Stimulated activated CD4-positive, alpha-beta T cell treated with anti-CD3 and anti-CD28 coated beads, Interleukin-2, amount 100 ng/mL, for 4 hours (primary cell): ENCODE measurements at places on chromosomes 4 and X.
A peak's percentile ranks its signal among the peaks of the same experiment; 100 is the strongest.

DNA sequence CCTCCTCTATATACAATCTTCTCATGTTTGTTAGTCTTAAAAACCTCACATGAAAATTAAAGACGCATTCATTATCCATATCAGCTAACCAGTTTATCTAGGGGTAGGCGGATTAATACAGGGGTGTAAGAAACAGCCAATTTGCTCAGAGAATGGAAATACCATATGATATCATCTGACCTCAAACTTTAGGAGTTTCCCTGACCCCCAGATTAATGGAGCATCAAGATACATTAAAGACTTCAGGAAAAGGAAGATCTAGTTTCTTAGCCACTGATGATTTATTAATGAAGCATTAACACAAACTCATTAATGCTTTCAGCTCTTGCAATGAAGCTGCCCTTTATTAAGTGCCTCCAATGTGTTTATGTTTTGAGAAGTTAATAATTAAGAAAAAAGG lies 67.5 kb downstream of the CAMK2D start:
- no peak for DNase-seq

- no peak for DNase-seq
Observed at GRCh38 chrX:40258909-40259308, 161.2 kb upstream of the BCOR start.

- no peak for DNase-seq
Observed at GRCh38 chrX:151713849-151714248, 2.0 kb upstream of the FATE1 start.

GRCh38 chr4:14977830-14978229 lies 24.5 kb upstream of the CPEB2 start:
- no peak for DNase-seq

- no peak for DNase-seq
Observed at GRCh38 chr4:108849611-108850168, 86.8 kb upstream of the ETNPPL start.

- no peak for DNase-seq
Observed at GRCh38 chr4:37169956-37170355, 74.6 kb upstream of the NWD2 start.

DNA sequence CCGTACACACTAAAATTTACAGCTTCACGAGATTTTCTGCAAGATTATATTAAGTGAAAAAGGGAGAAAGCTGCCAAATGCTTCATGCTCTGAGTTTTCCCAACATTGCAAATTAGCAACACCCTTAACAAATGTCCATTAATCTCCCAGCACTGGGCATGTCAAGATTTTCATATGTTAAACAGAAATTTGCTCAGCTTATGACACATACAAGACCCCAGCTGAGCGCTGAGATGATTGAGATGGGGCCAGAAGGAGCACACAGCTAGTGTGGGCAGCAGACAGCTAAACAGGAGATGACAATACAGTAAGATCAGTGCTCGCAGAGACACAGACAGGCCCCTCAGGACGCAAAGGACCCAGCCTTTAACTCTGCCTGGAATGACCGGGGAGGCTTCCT lies 208.8 kb downstream of the STK32B start:
- DNase-seq, result no peak

DNA sequence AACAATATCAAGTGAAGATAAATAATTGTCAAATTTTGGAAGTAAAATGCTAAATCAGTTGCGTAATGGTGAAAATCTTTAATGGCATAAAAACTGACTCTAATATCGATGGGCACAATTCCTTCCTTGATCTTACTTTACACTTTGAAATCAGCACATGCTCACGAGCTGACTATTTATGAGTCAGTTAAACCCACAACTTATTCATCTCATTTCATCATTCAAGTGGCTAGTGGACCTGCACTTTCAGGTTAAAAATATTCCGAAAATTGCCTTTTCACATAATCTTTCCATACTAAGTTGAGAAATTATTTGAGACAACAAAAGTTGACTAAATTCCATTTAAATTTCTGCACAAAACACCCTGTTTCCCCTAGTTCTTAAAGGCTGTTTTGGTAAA lies 582.1 kb upstream of the TENM3 start:
- no peak for DNase-seq

DNA sequence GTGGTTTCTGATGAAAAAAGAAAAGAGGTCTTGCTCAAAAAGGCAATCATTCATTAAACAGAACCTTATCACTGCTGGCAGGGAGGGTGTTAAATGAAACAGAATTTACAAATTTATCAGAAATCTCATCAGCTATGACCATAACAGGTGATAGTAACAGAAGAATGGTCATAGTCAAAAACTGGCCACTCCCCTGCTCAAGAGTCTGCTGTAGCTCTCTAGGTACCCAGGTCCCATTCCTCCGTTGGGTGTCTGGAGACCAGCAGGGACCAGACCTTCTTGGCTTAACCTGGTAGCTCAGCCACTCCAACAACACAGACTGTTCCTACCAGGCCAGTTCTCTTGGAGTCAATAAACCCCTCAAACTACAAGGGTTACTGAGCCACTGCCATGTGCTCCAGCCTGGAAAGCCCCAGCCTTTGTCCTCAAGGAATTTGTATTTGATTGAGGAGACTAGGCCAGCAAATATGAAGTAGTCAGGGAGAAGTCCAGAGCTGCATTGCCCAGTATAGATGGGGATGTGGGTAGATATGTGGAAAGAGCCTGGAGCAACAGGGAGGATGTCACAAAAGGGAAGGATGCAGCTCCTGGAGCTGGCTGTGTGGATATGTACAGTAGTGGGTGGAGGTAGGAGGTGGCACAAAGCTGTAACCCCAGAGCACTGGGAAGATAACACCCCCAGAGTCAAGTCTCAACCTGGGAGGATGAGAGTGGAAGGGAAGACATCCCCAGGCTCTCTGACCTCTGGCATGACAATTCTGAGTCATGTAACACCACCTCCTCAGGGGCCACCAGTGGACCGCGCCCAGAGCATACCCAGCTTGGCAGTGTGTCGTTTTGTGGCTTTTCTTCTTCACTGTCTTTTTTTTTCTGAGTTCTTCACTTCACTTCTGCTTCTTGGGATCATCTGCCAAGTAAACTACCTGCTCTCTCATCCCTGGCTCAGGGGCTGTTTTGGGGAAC lies 21.9 kb downstream of the RASL11B start:
- no peak for DNase-seq

- DNase-seq, result peak; percentile 42
Observed at GRCh38 chr4:103076747-103077347, at the start of gene SLC9B2. SLC9B2 (minus strand) TSS chr4:103076761; CDS start chr4:103067550, 9,211 bp downstream.

- DNase-seq, result no peak
Observed at GRCh38 chr4:3112609-3113469, 38.4 kb downstream of the HTT start.

- DNase-seq, result peak; percentile 14
Observed at GRCh38 chr4:26020083-26020668, 106.2 kb downstream of the SMIM20 start.

- DNase-seq, result no peak
Observed at GRCh38 chrX:48576108-48576507, 1.8 kb downstream of the RBM3 start.

- DNase-seq, result no peak
Observed at GRCh38 chrX:8183346-8183745, 12.3 kb upstream of the VCX2 start.

DNA sequence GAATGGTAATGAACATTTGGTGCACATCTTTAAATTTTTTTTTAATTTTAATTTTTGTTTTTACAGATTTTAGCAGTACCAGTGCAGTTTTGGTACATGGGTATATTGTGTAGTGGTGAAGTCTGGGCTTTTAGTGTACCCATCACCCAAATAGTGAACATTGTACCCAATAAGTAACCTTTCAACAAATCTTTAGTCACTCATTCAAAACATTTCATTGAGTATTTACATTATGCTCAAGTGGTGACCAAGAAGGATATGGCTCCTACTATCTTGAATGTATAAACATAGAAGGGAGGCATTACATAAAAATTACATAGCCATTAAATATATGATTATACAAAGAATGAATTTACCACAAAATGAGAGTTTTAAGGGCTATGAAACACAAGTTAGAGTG lies 223.3 kb downstream of the SPRY1 start:
- no peak for DNase-seq

DNA sequence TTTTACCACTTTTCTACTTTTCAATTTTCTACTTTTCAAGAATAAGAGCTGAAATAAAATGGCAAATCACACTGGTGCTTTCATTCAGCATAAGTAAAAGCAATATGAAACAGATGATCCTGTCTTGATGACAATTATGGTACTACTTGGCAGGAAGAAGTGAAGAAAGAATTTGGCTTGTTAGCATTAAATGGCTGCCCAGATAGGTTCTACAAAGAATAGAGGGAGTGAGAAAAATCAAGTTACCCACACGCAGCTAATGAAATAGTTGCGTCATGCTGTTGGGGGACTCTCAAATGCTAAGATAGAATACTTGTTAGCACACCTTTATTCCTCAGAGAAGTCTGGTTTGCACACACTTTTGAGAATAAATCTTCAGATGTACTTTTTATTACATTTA lies 12.5 kb upstream of the LCORL start:
- DNase-seq, result no peak

GRCh38 chrX:36087366-36087765 lies 167.8 kb downstream of the CFAP47 start:
- no peak for DNase-seq

- DNase-seq, result no peak
Observed at GRCh38 chrX:135435139-135435922, 13.6 kb downstream of the SMIM10L2A start.

GRCh38 chrX:7266288-7266687 lies 118.3 kb upstream of the PUDP start:
- DNase-seq, result no peak

DNA sequence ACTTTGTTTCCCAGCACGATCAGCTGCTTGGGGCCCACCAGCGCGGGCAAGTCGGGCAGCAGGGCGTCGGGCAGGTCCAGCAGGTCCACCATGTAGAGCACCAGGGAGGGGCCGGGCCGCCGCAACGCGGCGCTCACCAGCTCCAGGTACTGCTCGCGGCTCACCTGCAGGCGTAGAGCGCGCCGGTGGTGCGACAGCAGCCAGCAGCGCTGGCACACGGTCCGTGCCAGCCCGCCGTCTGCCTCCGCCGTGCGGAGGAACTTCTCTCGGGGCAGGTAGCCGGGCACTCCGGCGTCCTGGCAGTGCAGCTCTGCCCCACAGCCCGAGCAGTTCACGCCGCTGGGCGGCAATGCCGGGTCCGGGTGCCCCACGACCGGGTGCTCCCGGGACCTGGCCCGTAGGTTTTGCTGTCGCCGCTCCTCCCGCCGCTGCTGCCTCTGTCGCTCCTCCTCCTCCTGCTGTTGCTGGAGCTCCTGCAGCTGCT lies 527 bp downstream of the NOA1 start:
- DNase-seq, result peak; percentile 35

- DNase-seq, result no peak
Observed at GRCh38 chr4:78606530-78607095, 55.0 kb downstream of the ANXA3 start.

DNA sequence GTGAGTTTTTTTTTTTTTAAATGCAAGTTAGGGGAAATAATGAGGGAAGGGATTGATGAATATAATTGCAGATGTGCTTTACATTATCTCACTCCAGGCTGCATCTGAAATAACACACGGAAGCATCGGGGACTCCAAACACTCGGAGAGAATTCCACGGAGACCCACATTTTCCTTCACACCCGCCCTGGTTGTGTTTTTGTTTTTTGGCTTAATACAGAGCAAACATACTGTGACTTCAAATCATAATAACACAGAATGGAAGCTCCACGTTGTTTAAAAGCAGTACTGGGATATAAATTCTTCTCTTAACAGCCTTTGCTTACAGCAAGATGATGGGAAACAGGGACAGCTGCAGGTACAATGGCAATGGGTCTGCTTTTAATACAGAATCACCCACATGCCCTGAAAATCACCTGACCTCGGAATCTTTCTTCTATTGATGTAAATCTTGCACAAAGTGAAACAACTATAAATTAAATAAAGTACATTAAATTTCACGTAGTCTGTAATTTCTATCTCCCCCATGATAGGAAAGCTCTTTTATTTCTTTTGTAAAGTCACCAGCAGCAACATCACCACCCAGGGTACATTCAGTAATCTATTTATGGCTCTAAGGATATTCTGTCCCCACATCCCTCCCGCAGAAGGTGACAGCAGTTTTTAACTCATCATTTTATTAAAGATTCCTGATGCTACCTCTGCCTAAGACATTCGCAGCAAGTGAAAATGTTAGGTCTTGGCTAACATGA lies 119.3 kb downstream of the ZNF827 start:
- DNase-seq, result no peak

- no peak for DNase-seq
Observed at GRCh38 chr4:123415576-123415975, 19.0 kb downstream of the SPRY1 start.

DNA sequence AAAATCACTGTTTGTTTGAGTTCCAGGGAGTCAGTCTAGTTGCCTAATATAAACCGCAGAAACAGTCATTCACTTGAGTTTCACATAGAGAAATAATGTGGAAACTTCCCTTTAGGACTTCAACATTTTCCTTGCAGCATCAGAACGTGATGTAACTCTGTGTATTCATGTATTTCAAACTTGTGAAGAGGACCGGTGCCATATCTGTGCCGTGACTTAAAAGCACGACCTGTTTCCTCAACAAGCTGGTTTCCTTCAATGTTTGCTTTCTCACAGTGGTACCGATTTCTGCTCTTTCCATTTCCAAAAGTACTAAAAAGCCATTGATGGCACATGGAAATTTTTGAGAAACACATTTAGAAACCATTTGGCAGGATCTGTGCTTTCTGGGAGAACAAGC lies 166.6 kb upstream of the RAPGEF2 start:
- DNase-seq, result no peak

DNA sequence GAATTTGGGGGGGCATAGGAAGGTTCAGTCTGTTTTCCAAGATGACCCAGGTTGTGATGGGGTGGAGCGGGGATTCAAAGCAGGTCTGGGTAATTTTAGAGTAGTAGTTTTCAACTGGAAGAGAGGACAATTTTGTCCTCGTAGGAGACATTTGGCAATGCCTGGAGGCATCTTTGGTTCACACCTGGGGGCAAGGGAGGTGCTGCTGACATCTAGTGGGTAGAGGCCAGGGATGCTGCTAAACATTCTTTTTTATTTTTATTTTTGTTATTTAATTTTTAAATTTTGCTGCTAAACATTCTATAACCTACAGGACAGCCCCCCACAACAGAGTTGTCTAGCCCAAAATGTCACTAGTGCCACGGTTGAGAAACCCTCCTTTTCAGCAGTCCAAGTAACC lies 1.9 kb downstream of the RAB9A start:
- no peak for DNase-seq

- no peak for DNase-seq
Observed at GRCh38 chr4:77493829-77494551, 111.6 kb upstream of the CXCL13 start.
